ENCODE measurements at places on chromosomes 1 and 21. TPM values are rescaled to one million over a fixed set of nuclear protein-coding genes. Genes with fewer than 3 reads are reported as not detected.

The TFF3 gene
- 30.9 TPM for total RNA-seq

- DNase-seq, result no peak
These were observed 132.5 kb downstream of the SYT14 start for GRCh38 chr1:210070531-210070930.

GRCh38 chr1:189673217-189673616, 804.4 kb downstream of the BRINP3 start:
- DNase-seq, result no peak

- DNase-seq, result no peak
These were observed 4.8 kb upstream of the CRYBG2 start for GRCh38 chr1:26358411-26359384.

DNA sequence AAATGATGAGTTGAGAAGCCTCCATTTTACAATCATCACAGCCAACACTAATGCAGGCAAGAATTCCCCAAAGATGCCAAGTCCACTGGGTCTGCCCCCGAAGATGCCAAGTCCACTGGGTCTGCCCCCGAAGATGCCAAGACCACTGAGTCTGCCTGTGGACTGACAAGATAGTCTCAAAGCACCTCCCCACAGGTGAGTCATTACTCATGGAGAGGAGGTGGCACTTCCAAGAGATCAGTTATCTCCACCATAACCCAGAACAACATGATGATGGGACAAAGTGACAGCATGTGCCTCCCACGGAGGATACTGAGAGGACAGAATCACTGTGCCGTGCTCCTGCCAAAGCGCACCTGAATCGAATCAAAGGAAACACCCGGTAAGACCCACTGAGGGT, 4.8 kb downstream of the PTTG1IP start:
- DNase-seq, result no peak

- DNase-seq, result peak; percentile 79
These were observed 2.0 kb downstream of the ASCL5 start for GRCh38 chr1:201125019-201125418.

- DNase-seq, result no peak
These were observed 91.1 kb downstream of the DMRTB1 start for GRCh38 chr1:53550201-53550741.
